ENCODE measurements at places on chromosomes 2 and 18.

- DNase-seq: no peak
Measured at GRCh38 chr2:38149531-38149930, 73.6 kb upstream of the CYP1B1 start.

- no peak for DNase-seq
Measured at GRCh38 chr2:222360146-222360545, 61.3 kb upstream of the PAX3 start.

DNA sequence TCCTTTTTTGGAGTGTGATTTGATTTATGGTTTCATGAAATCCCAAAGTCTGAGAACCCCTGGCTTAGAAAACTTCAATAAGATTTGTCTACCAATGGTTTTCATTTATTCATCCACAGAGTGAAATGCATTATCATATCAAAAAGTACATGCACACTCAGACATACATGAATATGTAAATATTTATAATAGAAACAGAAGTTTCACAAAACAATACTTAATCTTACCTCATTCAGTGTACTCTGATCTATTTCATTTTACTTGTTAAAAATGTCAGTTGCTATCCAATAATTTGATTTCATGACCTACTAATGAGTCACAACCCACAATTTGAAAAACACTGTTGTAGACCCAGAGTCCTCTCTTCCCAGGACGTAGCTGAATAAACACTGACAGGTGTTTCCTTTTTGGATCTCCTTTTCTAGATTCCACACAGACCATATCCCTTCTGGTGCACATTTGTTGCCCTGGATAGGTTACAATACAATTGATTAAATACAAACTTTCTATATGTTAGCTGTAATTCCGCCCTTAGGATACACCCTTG is 10.4 kb upstream of the CAVIN2 start:
- DNase-seq: no peak

- no peak for DNase-seq
Measured at GRCh38 chr18:22314001-22314400, 103.7 kb downstream of the CTAGE1 start.

DNA sequence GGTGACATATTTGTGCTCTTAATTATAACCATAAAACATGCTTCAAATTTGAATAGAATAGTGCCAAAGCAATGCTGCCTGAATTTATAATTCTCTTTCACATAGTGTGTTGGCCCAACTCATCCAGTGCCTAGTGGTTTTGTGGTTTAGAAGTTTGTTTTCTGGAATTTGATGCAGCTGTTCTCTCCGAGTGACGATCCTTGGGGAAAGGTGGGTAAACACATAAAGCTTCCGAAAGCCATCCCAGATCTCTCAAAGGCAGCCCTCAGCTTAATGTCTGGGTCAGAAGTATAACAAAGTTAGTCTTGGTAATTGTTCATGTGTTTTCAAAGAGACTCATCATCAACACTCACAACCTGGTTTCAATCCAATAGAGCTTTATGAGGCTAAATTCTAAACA is 235.6 kb upstream of the CDH2 start:
- no peak for DNase-seq

Data from T-helper 1 cell (primary cell).